CD4-positive, alpha-beta T cell treated with Interleukin-4 for 4 hours (primary cell): ENCODE measurements at places on chromosomes 1 and 21.

- DNase-seq: no peak
Observed at GRCh38 chr1:94245747-94246438, 8.5 kb upstream of the ARHGAP29 start.

DNA sequence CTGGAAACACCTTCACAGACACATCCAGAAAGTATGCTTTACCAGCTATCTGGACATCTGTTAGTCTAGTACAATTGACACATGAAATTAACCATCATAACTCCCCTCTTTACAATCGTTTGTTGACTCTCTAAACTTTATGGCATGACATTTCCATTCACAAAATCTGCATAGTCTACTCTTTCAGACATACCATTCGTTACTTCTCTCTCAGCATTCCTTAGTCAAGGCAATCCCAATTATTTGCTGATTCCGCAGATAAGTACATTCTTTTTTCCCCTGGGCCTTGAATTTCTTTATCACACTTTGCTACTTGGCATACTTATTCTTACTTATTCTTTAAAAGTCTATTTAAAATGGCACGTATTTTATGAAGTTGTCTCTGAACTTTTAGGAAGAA lies 15.1 kb upstream of the CRB1 start:
- no peak for DNase-seq

DNA sequence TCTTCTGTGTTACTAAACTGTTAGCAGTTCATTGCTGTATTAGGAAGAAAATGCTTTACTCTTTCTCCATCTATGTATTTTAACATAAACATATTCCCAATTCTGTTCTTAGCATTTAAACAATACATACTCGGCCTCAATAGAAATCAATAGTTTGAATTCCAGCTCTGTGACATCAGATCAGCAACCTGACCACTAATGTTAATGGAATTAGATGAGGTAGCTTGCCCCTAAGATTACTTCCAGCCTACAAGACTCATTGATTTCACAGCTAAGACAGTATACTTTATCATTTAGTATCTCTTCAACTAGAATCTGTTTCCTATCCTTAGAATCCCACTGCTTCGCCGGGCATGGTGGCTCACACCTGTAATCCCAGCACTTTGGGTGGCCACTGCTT lies 38.9 kb downstream of the EPRS1 start:
- DNase-seq: no peak

- no peak for DNase-seq
Observed at GRCh38 chr1:21568006-21568746, 59.0 kb downstream of the ALPL start.

- no peak for DNase-seq
Observed at GRCh38 chr1:209900734-209901133, 37.3 kb upstream of the SYT14 start.

DNA sequence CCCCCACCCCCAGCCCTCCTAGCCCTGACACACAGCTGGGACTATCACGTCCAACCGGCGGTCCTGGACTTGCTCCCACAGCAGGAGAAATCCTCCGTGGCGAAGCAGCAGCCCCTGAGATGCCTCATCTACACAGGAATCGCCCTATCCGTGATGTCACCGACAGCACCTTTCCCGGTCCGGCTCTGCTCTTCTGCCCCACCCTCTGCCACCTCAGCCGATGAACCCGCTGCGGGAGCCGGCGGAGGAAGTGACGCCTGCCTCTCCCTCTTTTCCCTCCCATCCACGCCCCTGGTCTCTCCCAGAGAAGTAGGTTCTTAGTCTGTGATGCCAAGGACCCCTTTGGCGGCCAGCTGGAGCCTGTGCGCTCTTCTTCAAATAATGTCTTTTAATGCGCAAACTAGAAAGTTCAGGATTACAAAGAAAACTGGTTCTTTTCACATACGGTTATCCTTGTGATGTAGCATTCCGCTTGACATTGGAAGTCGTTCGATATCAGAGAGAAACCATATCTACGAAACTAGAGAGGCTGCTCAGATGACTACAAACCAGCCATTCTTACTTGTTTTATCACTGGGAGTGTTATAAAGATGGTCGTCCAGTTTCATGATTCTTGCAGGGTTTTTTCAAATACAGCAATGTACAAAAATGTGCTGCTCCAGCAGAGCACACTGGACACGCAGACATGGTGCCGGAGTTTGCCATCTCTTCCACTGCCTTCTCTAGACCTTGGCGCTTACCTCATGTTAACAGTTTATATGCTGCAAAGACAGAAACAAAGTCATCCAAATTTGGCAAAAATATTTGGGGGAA lies 120.3 kb downstream of the PPIAL4G start:
- DNase-seq: no peak

- peak; percentile 72 for DNase-seq
Observed at GRCh38 chr1:27891196-27891889, 19.0 kb downstream of the THEMIS2 start.

- no peak for DNase-seq
Observed at GRCh38 chr1:8464377-8464776, 146.5 kb downstream of the SLC45A1 start.

GRCh38 chr1:7373876-7374562 lies 397.1 kb upstream of the VAMP3 start:
- DNase-seq: no peak

DNA sequence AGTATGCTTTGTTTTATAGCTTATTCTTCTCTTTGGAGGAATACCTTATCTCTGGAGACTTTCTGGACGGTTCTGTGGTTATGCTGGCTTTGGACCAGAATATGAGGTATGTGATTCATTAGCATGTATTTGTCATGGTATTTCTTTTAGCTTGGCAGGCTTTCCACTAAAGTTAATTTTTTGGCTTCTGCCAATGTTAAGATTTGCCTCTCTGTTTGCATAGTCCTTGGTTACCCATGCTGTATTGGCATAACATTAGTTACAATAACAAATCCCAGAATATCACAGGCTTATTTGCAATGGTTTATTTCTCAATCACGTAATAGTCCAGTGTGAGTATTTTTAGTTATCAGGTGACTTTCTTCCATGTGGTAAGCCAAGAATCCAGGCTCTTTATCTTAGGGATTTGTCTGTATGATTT lies 9.7 kb downstream of the ZMPSTE24 start:
- no peak for DNase-seq

DNA sequence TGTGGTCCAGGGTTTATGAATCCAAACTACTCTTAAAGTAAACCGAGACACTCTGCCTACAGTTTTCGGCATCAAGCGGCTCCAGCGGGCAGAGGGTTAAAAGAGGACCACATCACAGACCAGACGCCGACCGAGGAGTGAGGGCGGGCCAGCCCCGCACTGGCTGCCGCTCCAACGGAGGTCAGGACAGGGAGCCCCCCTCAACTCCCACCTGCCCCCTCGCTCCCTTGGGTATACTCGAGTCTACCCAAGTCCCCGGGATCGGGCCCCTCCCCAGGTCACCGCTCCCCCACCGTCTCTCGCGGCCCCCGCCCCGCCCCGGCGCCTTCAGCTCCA lies 312 bp downstream of the ARNT start:
- DNase-seq: no peak

GRCh38 chr1:172530000-172530399 lies 3.0 kb upstream of the SUCO start:
- no peak for DNase-seq

DNA sequence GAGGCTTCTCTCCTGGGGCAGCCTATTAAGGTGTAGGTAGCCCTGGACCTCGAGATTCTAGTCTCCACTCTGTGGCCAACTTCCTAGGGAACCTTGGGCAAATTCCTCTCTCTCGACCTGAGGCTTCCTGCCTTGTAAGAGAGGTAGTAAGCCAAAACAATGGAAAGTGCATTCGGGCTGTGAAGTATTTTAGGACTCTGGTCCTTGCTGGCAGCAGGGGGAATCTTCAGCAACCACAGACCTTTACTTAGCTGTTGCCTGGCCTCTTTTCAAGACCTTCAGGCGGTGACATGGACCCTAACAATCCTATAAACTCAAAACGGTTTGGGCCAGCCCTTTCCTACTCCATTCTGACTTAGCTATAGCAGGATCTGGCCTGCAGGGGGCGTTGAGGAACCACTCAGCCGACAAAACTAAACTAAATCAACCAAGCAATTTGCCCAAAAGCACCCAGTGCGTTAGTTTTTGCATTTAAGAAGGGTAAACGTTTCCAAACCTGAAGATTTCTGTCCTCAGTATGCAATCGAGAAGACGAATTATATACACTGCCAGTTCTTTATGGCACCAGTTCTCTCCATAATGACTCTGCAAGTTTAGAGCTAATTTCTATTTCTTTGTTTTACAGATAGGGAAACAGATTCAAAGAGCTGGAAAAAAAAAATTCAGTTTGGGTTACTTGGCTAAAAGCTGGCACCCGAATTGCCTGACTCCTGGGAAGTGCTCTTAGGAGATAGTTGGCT lies 10.9 kb upstream of the SESN2 start:
- peak; percentile 85 for DNase-seq

DNA sequence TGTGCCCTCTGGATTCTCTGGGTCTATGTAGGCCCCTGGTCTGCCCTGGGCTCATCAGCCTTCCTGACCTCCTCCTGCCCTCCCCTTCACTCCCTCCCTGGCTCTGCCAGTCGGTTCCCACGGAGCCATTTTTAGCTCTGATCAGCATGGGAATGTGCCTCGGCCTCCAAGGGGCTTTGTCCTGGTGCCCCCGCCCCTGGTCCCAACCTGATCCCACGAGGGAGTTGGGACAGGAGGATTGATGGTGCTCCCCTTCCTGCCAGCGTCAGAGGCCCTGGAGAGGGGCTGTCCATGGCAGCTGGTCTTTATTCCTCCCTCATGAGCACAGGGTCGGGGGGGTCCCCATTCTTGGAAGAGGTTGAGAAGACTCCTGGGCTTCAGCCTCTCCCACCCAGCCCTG lies 24.9 kb downstream of the ETNK2 start:
- no peak for DNase-seq

- DNase-seq: no peak
Observed at GRCh38 chr21:37383086-37383485, 16.5 kb downstream of the DYRK1A start.

DNA sequence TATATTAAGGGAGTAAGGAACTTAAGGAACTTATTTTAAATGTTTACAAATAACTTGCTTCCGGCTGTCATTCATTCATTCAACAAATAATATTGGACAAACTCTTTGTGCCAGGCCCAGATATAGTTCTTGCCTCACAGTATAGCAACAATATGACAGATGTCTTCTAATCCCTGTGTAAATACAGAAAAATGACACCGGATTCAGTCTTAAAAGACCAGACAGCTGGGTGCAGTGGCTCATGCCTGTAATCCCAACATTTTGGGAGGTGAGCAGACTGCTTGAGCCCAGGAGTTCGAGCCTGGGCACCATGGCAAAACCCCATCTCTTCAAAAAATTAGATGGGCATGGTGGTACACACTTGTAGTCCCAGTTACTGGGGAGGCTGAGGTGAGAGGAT lies 23.7 kb downstream of the EIF2B3 start:
- no peak for DNase-seq

GRCh38 chr1:53115403-53116306 lies 26.8 kb downstream of the SLC1A7 start:
- no peak for DNase-seq

- no peak for DNase-seq
Observed at GRCh38 chr1:82090104-82090503, 289.4 kb downstream of the ADGRL2 start.

GRCh38 chr1:20723159-20723536 lies 5.3 kb upstream of the KIF17 start:
- DNase-seq: no peak
